SW 1271 (cell line): ENCODE measurements at places on chromosomes 12 and 14.

DNA sequence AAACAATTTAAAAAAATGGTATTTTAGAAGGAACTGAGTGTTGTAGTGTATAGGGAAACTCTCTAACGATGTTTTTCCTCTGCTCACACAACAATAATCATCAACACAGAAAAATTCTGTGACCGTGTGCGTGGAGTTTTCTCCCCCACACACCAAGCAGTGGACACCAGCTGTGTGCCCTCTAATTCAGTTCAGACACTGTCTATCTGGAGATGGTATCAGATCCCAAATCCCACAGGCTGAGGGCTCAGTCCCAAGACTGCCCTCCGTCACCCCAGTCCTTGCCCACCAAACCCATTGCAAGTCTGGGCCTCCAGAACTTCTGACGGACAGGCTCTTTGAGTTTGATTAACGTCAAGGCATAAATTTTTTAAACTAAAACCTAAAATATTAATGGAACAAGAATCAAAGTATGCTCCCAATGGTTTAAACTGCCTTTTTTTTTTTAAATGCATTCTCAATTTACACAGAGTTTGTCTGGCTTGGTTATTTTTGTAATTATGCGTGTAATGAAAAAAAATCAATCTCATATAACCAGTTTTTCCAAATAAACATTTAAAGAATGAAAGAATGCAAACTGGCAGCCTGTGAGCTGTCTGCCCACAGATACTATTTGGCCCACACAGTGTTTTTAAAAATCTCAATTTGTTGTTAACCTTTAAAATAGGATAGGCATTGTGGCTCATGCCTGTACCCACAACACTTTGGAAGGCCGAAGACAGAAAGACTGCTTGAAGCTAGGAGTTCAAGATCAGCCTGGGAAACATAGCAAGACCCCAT, 19.2 kb downstream of the BLTP3B start:
- no peak for DNase-seq

GRCh38 chr12:28050606-28051005, 78.1 kb upstream of the PTHLH start:
- DNase-seq = no peak

GRCh38 chr14:79091381-79091963, 921.3 kb downstream of the NRXN3 start:
- no peak for DNase-seq

GRCh38 chr12:6273541-6274230, 36.8 kb upstream of the PLEKHG6 start:
- DNase-seq = no peak

- DNase-seq = no peak
Observed at GRCh38 chr12:130633771-130634170, 82.3 kb downstream of the RIMBP2 start.
